ENCODE measurements at places on chromosomes 6 and 20.

- no peak for DNase-seq
These were observed 543.6 kb downstream of the GRIK2 start for GRCh38 chr6:101937108-101937507.

- DNase-seq, result peak; percentile 31
These were observed 200.9 kb downstream of the EDN1 start for GRCh38 chr6:12490904-12491571.

DNA sequence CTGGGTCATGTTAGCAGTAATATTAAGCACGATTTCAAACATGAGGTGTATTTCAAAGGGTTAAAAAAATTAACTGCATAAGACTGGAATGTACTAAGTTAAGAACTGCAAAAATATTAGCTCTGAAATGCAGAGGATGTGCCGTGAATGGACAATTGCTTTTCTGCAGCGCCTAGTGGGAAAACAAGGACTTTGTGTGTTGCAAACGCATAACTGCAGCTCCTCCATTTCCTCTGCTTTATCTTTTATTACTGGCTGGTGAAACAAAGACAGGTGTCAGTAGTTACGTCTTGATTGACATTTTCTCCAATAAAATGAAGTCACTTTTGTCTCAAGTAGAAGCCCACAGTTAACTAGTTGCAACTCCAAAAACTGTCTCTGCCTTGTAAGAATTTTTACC lies 1.7 kb downstream of the PDE7B start:
- DNase-seq, result no peak

GRCh38 chr6:138226700-138227315 lies 8.5 kb upstream of the PBOV1 start:
- no peak for DNase-seq

DNA sequence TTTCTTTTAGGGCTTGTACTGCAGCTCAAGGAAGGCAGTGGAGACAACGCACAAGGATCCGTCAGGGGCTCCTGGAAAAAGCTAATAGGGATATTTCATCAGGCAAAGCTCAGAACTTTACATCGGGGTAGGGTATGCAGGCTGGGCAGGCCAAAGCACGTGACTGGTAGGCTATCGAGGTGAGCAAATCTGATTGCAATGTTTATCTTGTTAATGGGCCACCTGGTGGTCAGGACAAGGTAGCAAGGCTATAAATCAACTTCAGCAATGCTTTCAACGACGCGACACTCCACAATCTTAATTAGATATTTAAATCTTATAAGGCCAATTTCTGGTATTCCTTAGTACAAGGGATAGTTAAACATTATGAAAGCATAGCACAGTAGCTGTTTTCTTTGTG lies 1302.8 kb upstream of the EYS start:
- DNase-seq, result no peak

GRCh38 chr6:33967265-33967767 lies 163.5 kb upstream of the MLN start:
- DNase-seq, result no peak

- no peak for DNase-seq
These were observed 252.9 kb downstream of the GRM1 start for GRCh38 chr6:146281651-146282362.

DNA sequence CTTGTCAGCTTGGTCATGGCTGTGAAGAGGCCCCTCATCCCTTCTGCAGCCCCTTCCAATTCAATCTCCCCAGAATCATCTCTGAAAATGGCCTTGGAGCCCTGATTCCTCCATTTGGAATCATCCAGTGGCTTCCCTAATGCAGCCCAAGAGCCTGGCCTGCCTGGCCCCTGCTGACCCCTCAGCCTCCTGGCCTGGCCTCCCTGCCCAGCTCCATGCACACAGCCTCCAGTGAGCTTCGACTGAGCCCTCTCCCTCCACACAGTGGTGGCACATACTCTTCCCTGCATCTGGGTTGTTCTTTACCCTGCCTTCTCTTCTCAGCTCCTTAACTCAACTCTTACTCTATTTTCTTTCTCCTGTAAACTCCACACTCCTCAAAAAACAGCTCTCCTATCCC lies 120.9 kb downstream of the ANKRD60 start:
- no peak for DNase-seq

GRCh38 chr20:62879275-62880146 lies 17.9 kb upstream of the TCFL5 start:
- no peak for DNase-seq

DNA sequence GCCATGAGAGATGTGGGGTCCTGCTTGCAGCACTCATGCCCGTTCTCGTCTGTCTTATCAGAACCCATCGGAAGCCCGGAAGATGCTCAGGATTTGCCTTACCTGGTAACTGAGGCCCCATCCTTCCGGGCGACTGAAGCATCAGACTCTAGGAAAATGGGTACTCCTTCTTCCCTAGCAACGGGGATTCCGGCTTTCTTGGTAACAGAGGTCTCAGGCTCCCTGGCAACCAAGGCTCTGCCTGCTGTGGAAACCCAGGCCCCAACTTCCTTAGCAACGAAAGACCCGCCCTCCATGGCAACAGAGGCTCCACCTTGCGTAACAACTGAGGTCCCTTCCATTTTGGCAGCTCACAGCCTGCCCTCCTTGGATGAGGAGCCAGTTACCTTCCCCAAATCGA lies 8.3 kb downstream of the PI16 start:
- DNase-seq, result peak; percentile 37

DNA sequence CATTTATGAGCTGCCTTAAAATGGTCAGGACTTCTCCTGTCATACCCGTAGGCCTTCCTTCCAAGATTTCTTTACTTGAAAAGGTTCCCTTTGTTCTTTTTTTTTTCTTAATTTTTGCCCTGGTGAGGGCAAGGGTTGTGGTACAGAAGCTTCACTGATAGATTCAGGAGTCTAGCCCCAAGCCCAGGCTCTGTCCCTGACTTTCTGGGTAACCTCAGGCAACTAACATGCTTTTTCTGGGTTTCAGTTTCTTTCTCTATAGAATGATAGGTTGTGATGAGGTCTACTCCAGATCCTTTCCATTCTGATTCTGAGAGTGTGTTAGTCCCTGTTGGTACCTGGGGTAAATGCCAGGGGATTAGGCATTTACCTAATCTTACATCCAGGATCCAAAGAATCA lies 21.2 kb downstream of the SNPH start:
- DNase-seq, result no peak

- no peak for DNase-seq
These were observed 3.1 kb downstream of the SYNJ2 start for GRCh38 chr6:157984686-157985225.

DNA sequence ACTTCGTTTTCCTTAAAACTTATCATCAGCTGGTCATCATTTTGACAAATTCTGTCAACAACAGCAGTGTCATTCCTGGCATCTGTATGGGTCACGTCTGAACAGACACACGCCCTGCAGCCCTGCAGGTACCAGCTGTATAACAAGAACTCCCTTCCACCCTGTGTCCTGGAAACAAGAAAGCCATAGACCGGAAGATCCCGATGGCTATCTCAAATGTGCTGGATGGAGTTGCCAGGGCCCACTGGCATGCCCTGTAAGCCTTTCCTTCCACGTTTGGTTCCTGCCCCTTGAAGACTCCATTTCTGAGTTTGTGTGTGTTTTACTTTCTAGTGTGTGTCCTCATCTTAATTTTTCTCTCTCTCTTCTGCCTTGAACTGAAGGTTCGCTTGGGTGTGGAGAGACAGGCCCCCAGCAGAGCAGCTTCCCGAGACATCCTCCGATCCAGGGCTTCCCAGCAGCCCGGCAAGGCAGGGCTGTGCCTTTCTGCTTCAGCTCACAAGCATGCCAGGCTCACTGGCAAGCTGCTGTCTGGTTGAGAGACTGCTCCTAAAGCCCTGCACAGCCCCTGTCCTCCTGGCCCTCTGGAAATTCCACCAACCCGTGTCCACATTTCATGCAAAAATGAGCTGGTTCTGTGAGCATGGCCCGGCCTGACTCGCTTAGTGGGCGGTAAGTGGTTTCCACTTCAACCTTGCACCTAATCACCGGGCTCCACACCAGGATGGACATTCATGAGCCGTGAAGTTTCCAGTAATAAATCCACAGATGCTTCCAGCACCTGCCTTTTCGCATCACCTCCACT lies 8.7 kb downstream of the GFRA4 start:
- no peak for DNase-seq

DNA sequence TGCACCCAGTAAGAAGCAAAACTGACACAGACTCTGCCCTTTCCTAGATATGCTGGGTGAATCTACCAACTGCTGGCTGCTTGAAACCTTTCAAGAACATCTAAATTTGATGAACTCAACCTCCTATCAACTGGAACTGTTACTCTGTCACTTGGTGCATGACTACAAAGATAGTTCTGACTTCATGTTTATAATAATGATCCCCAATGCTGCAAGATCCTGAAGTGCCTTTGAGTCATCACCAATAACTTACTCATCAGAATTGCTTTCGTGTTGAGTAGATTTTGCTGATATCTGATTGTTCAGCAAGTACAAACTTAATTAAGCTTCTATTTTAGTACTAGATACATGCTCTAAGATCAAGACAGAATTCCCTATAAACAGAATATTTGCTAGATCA lies 100.2 kb upstream of the ARMC2 start:
- DNase-seq, result no peak

GRCh38 chr6:154874773-154875592 lies 120.1 kb upstream of the TIAM2 start:
- no peak for DNase-seq

GRCh38 chr6:70150521-70150920 lies 152.4 kb downstream of the COL9A1 start:
- no peak for DNase-seq

DNA sequence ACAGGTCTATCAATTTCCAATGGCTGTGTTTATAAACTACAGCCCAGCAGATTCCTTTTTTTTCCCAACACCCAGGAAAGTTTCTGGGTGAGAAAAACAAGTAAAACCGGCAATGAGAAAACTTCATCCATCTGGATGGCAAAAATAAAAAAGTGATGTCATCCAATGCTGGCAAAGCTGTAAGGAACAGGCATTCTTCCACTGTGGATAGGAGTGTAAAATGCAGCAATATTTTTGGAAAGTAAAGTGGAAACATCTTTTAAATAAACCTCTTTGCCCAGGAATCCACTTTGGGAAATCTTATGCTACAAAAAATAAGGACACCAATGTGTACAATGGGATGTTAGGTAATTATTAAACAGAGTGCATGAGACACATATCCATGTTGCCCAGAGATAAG lies 102.1 kb upstream of the NT5E start:
- DNase-seq, result no peak

DNA sequence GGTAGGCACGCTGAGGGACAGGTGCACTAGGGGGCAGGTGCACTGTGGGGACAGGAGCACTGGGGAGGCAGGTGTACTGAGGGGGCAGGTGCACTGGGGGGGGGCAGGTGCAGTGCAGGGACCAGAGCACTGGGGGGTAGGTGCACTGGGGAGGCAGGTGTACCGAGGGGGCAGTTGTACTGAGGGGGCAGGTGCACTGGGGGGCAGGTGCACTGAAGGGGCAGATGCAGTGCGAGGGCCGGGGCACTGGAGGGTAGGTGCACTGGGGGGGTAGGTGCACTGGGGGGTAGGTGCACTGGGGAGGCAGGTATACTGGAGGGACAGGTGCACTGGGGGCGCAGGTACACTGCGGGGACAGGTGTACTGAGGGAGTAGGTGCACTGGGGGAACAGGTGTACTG lies 39.5 kb downstream of the DAAM2 start:
- DNase-seq, result no peak

GRCh38 chr6:167826896-167827582 lies at the start of gene AFDN:
TSS of gene AFDN (plus strand) at chr6:167826911. CDS start at chr6:167827133, 222 bp downstream.
- DNase-seq, result no peak

DNA sequence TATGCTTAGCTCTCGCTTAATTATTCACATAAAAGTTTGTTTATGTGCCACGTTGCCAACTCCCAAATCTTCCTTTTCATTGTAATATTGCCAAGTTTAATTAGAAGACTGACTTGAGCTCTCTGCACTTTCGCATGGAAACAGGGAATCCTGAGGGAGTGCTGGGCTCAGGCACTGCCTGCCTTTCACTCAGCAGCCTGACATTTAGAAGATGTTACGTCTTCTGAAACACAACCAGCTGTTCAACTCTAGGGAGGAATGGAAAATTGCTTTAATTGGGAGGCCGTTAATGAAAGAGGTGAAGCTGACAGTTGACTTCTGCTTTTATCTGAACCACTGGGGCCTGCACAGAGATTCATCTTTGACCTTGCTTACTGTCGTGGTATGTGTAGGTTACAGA lies 77.4 kb upstream of the MTHFD1L start:
- DNase-seq, result no peak
